ENCODE measurements at places on chromosomes 7 and 10. TPM values are rescaled to one million over a fixed set of nuclear protein-coding genes. Genes with fewer than 3 reads are reported as not detected.

Gene PTPN20
- total RNA-seq, result not detected

Gene CYP3A7
- not detected for total RNA-seq

Gene NCF1
- total RNA-seq, result not detected

Gene TAS2R41
- not detected for total RNA-seq

Gene ANKRD1
- total RNA-seq, result 1,018 TPM

Gene LIPK
- not detected for total RNA-seq

Gene SEMA4G
- total RNA-seq, result not detected

Gene OR6V1
- total RNA-seq, result not detected

DNA sequence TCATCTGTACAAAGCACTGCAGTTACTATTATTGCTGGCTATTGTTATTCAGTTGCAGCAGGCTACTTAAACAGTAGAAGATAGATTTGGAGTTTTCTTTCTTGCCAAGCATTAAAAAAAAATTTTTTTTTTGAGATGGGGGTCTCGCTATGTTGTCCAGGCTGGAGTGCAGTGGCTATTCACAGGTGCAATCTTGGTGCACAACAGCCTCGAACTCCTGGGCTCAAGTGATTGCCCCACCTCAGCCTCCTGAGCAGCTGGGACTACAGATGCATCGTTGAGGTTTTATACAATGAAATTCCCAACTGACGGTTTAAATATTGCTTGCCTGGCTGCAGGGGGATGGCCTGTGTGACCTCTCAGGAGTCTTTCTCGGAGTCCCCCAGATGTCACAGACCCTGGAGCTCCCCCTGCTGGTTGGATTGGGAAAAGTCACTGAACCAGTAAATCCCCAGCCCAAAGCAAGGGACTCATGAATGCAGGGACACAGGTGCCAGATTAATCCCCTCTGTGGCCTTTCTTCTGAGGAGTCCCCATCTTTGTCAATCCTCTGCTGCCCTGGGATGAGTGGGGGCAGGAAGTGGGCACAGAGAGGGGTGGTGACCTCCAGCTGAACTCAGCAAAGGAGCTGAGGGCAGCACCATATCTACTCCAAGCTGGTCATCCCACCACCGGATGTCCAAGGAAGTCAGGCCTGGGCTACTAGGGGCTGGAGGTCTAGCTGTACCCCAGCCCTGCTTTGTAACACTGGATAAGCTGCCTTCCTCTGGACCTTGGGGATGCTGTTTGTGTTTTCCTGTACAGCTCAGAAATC lies 149.6 kb downstream of the C10orf105 start:
- peak; percentile 38 for DNase-seq

GRCh38 chr10:65346466-65346865 lies 1579.4 kb upstream of the LRRTM3 start:
- no peak for DNase-seq

DNA sequence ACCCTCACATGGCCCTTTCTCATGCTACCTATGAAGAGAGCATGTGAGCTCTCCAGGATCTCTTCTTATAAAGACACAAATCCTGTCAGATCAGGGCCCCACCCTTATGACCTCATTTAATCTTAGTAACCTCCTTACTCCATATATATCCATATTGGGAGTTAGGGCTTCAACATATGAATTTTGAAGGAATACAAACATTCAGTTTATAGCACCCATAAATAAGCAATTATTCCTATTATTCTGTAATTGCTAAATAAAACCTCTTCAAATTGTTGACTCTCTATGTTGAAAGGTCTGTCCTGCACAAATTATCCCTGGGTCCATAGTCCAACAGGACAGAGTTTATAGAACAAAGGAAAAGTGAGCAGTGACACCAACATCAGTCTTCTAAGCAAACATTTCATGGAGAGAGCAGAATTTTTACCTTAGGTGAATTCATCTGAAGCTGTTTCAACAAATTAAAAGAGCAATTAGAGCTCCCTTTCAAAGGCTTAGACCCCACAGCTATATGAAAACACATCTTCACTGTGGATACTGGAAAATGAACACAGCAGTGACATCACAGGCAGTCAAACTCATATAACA lies 12.2 kb downstream of the DOCK4 start:
- DNase-seq, result no peak

- no peak for DNase-seq
These were observed 636.9 kb downstream of the ACTR3B start for GRCh38 chr7:153396475-153396874.

DNA sequence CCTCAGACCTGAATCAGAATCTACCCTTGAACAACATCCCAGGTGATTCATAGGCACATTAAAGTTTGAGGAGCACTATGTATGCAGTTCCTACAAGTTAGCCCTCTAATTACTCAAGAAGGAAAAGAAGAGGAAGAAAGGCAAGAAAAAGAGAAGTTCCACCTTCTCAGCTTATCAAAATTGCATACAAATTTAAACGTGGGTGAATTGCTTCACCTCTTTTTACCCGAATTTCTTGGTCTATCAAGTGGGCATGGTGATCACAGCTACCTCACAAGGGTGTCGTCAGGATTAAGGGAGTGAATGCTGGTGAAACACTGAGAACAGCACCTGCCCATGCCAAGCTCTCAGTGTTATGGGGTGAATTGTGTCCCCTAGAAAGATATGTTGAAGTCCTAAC lies 43.8 kb upstream of the PAPSS2 start:
- no peak for DNase-seq

DNA sequence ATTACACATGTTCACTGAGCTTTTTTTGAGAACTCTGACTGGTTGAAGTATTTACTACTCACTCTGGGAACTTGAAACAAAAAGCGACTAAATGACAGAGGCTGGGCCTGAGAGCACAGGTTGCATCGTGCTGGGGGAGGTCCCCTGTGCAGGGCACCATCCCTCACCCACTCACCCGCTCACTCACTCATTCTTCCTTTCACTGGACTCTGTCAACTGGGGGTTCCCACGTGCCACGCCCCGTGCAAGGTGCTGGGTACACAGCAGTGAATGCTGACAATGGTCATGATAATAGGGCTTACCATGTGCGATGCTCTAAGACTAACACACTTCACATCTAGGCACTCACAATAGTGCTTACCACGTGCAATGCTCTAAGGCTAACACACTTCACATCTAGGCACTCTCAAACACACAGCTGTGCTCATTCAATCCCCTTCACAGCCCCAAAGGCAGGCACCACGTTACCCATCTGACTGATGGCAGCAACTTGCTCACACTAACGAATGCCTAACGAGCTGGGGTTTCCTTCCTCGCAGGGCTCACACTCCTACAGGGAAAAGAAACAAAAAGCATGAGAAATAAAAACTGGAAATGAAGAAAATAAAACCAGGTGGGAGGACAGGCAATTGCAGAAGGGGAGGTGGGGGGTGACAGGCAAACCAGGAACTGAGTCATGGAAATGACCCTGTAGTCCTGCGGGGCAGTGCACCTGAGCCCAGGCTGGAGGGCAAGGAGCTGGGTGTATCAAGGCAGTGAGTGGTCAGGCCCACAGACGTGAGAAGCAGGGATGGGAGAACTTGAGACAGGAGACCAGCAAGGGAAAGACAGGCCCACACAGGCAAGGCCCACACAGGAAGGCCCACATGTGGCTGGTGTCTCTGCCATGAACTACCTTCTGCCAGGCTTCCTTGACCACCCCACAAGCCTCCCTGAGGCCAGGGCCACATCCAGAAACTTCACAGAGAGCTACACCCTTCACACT lies 147.0 kb upstream of the FAM20C start:
- no peak for DNase-seq

GRCh38 chr7:2278026-2278425 lies 36.0 kb downstream of the NUDT1 start:
- no peak for DNase-seq

- DNase-seq, result no peak
These were observed 15.0 kb downstream of the CDHR3 start for GRCh38 chr7:105978035-105978434.

GRCh38 chr10:8311526-8312070 lies 257.1 kb downstream of the GATA3 start:
- DNase-seq, result no peak

GRCh38 chr7:75937958-75938786 lies 23.2 kb downstream of the POR start:
- DNase-seq, result peak; percentile 94

DNA sequence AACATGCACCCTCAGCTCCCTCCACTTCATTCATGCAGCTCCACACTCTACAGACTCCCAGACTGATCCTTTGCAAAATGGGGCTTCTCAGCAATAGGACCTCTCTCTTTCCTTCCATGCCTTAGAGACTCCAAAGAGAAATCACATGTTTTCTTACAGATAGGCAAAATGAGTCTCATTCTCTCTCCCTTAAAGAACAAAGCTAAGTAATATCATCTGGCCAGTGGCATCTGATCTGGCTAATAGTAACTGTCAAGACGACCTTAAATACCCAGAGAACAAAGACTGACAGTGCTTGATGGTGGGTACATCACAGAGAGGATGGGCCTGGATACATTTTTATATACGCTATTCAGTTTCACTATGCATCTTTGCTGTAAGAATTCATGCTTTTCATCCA lies 43.1 kb upstream of the CALD1 start:
- DNase-seq, result no peak

GRCh38 chr10:111706331-111706730 lies 477.2 kb downstream of the GPAM start:
- no peak for DNase-seq

Measured in A172 (cell line).